Astrocyte of the spinal cord (primary cell): ENCODE measurements at places on chromosomes 1 and 21.
A peak's percentile ranks its signal among the peaks of the same experiment; 100 is the strongest.

GRCh38 chr1:21175324-21175669 is 1.4 kb downstream of the EIF4G3 start:
- peak; percentile 45 for DNase-seq

DNA sequence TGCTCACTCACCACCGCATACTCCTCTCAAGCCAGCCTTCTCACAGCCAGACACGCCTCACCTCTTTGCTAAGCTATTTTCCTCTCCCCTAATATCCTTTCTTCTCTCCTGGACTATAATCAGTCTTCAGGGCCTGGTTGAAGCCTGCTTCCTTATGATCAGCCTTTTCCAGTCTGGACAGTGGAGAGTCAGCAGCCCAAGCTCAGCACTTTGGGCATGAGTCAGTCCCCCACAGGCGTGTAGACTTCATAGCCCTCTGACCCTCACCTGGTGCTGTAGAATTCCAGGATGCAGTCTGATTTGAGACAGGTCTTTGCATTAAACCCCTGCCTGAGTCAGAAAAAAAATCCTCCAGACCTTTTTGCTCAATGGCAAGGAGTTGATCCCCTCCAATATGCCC is 2.5 kb downstream of the HPCAL4 start:
- no peak for DNase-seq

DNA sequence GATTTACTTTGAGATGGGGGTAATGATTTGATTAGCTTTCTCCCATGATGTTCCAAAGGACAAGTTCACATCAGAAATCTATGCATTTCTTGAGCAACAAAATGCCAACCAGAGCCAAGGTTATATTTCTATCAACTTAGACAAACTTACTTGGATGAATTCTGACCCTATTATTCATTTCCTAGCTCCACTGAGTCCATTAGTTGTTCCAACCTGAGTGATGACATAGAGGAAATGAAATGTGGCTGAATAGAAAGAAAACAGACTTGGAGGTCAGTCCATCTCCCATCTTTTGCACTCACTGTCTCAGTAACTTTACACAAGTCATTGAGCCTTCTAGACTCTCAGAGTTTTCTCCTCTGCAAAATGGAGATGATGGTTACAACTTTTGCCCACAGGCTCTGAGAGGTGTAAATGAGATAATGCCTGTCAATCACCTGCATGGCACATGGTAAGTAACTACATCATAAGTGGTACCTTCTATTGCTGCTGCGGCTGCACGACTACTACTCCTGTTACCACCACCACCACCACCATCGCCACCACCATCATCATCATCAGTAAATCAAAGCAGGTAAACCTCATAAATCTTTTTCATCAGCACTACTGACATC is 98.2 kb downstream of the PTPN14 start:
- DNase-seq, result peak; percentile 63

DNA sequence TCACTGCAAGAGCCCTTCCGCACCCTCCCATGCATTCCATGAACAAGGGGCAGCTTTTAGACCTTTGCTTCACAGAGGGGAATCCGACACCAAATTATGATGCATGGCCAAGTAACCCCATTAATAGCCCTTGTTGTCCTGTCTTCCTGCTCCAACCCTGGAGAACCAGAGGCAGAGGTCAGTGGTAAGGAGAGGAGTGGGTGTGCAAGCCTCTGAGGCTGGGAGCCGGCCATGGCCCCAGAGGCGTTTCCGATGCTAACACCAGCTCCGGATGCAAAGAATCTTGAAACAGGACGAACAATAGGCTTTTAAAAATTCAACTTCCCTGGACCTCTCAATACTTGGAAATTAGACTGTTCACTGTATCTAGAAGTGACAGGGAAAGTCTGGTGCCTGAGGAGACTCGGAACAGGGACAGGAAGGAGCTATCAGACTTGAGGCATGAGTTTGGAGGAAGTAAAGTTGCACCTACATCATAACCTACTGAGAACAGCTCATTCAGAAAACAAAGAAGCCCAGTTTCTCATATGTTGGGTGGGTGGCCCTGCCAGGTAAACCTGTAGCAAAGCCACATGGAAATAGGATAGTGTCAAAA is 101.2 kb upstream of the ERG start:
- no peak for DNase-seq

- DNase-seq, result no peak
These were observed 20.9 kb upstream of the TACSTD2 start for GRCh38 chr1:58597996-58598395.

DNA sequence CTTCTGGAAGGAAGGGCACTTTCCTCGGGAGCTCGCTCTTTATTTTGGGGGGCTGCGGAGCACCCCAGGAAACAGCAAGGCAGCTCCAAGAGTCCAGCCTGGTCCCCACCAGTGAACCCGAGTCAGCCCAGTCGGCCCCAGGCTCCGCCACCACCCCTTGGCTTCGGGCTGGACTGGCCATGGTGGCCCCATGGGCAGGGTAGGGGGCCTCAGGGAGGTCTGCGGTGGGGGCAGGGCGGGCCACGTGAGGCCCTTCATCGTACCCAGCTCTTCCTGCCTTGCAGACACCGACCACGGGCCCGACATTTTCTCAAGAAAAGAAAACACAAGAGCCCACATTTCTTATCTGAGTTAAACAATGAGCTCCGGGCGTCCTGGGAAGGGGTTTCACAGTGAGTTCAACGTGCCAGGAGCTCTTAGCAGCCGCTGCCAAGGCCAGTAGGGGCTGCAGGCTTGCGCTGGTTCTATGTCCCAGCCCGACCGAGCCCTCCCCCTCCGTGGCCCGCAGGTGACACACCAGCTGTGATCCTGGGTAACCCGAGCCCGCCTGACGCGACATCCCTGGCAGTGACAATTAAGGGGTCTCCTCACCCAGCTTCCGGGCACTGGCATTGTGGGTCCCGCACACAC is 66.2 kb downstream of the PRDM16 start:
- no peak for DNase-seq

- DNase-seq, result peak; percentile 33
These were observed 8.1 kb upstream of the TADA1 start for GRCh38 chr1:166884040-166884642.

DNA sequence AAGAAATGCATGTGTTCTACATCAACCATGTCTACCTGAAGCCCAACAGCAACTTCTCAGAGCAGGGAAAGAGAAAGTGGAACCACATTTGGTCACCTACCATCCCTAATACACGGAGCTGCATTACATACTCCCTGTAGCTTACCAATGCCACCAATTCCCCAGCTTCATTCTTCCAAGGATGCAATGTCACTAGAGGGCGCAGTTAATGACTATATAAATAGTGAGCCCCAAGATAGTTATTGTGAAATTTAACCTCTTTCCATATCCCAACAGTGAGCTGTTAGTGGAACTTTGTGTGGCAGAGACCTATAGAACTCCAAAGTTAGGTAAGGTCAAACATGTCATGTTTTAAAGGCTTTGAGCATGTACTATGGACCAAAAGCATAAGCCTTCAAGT is 618.3 kb downstream of the SMYD3 start:
- DNase-seq, result peak; percentile 44

GRCh38 chr1:2356911-2357845 is 34.2 kb downstream of the MORN1 start:
- DNase-seq, result no peak

- DNase-seq, result peak; percentile 55
These were observed 12.8 kb upstream of the CDC42 start for GRCh38 chr1:22039594-22040285.

GRCh38 chr1:65719391-65719790 is 73.3 kb upstream of the PDE4B start:
- DNase-seq, result no peak

DNA sequence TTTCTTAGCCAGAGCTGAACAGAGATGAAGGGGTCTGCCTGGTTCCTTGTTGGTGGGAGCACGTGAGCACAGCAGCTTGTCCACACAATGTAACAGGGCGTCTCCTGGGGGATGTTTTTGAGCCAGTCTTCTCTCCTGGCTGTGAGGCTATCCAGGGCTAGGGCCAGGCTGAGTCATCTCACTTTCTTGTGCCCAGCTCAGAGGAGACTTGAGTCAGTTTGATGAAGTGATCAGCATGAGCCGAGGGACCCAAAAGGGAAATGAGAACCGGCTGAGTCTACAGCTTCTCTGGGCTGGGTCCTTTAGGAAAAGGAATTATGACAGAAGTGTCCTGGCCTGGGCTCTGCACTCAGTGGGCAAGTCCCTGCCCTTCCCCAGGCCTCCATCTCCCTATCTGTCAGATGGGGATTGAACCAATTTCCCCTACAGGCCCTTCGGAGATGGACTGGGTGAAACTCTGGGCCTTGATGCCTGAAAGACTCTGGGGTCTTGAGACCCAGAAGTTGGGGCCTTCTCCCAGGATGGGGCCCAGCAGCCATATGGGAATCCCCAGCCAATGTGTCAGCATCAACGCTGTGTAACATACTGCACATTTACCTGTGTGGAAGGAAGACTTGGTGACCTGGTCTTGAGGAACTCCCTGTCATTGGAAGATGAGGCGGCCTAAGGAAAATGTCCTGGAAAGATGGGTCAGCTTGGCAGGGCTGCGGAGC is 36.6 kb downstream of the DMRTB1 start:
- no peak for DNase-seq

- peak; percentile 64 for DNase-seq
These were observed 7.7 kb downstream of the C1orf226 start for GRCh38 chr1:162389021-162389818.

DNA sequence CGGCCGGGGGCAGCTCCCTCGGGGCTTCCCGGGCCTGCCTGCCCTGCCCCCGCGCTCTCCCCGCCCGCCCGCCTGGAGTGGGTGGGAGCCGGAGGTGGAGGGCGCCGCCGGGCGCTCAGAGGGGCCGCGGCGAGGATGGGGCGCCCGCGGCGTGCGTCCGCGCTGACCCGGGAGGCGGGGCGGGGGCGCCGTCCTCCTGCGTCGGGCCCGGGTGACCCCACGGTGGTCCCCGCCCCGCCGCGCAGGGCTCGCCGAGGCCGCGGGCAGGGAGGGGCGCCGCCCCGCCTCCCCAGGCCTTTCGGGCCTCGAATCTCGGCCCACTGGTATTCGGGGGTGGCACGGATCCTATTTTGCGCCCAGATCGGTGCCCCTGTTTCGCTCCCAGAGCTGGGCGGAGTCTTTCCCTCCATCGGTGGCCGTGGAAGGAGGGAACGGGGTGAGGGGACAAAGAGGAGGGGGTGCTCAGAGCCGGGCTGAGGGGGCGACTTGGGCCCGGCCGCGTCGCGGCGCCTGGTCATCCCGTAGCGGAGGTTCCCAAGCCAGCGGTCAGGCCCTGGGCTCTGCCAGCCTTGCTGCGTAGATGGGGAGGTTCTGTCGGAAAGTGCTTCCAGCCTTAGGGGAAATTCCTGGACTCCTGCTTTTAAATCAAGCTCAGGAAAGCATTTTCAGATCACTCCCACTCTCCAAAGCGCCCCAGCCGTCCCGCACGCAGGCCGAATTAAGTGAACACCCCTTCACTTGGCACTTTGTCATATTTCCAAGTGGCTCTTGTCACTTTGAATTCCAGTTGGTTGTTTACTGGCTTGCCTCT is 545 bp downstream of the PATJ start:
- peak; percentile 26 for DNase-seq

- no peak for DNase-seq
These were observed 47.9 kb downstream of the ASH1L start for GRCh38 chr1:155514582-155515187.

DNA sequence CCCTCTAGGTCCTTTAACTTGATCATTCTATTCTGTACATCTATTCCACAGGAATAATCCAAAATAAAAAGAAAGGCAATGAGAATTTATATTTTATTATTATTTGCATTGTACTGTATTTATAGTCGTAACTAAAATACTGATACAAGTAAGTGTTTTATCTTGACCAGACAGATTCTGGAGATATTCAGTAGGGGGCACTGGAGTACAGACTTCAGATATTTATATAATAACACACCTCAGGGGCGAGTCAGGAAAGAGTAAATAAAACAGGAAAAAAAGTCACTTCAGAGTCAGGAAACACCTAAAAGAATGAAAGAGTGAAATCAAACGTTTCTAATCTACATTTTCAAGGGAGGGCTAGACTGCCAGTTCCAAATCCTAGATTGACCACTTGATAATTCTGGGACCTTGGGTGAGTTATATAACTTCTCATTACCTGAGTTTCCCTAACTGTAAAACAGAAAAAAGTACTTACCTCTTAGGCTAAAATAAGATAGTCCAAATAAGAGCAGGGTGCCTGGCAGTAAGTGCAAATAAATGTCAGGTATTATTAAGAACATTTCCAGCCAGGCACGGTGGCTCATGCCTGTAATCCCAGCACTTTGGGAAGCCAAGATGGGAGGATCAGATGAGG is 31.1 kb upstream of the MTF1 start:
- DNase-seq, result peak; percentile 43

GRCh38 chr1:160429702-160430535 is 29.6 kb downstream of the VANGL2 start:
- no peak for DNase-seq

DNA sequence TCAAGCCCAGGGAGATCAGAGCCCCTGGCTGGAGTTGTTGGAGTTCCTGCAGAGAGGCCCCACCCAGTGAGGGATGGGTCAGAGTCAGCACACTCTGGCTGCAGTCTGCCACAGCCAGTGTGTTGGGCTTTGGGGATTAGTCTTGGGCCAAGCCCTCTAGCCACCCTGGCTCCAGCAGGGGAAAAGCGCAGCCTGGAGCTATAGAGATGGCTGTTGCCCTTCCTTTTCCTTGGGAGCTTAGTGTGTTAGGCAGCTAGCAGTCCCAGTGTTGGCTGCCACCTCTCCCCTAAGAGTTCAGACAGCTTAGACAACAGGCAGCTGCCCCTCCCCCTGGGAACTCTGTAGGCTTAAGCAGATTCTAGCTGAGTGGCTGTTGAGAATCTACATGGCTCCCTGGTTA is 45.1 kb downstream of the DPT start:
- no peak for DNase-seq

DNA sequence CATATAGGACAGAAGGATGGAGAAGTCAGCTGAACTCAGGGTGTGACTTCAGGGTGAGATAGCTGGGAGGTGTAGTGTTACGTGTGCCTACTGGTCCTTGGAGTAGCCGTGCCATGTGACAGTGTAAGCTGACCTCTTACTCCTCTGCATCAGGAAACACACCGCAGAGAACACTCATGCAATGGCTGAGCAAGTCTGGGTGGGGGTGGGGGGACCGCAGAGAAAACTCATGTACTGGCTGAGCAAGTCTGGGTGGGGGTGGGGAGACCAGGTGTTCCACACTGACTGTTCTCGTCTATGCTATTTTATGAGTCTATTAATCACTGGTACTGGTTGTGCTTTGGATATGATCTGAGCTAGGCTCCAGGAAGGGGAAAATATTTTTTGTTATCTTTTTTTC is 233.1 kb downstream of the PAPPA2 start:
- DNase-seq, result peak; percentile 31

DNA sequence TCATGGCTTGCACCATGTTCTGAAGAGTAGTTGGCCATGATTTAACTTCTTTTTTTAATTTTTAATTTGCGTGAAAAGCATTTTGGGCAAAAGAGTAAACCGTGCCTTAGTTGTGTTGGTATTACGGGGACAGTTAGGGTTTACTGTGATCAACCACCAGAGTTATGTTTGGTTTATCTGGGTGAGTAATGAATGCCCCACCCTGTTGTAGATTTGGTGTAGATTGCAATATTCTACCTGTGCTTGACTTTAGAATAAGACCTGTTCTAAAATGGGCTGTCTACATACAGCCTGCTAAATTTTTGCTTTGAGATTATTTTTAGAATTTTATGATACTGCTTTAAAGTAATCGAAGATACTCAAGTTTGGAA is 1.4 kb downstream of the USP25 start:
- DNase-seq, result no peak

GRCh38 chr1:69755647-69756046 is 187.9 kb downstream of the LRRC7 start:
- no peak for DNase-seq
